HuH-7 (cell line): ENCODE measurements at places on chromosomes 7 and 10.

DNA sequence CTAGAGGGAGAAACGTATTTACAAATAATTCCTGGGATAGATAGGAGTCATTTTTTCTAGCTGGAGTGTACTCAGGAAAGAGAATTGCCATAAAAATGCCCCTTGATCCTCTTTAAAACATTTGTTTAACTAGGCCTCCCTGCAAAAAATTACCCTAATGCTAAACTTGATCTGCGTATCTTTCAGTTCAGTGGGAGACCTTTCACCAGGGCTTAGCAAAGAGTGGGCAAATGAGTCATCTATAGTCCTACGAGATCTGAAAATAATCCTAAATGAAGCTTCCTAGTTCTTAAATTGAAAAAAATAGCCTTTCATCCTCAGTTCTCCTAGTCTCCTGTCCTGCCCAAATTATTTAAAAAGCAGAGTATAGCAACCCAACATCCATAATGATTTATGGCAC is 198.6 kb upstream of the FRMD4A start:
- DNase-seq = no peak

- DNase-seq = no peak
Observed at GRCh38 chr10:86651631-86652331, 2.6 kb upstream of the OPN4 start.

- DNase-seq = no peak
Observed at GRCh38 chr10:88401671-88402347, 181.3 kb downstream of the RNLS start.

- DNase-seq = peak; percentile 51
Observed at GRCh38 chr10:93999401-93999851, 5.7 kb downstream of the PLCE1 start.
